ENCODE measurements at places on chromosomes 2 and 18. TPM values are rescaled to one million over a fixed set of nuclear protein-coding genes. Genes with fewer than 3 reads are reported as not detected.

The ECEL1 gene
- not detected for total RNA-seq

The GAL3ST2 gene
- 0.25 TPM for total RNA-seq

The SCYGR4 gene
- total RNA-seq = not detected

The KCNG2 gene
- total RNA-seq = not detected

The CLHC1 gene
- total RNA-seq = 36.5 TPM

The OXER1 gene
- not detected for total RNA-seq

The TUBA4B gene
- total RNA-seq = not detected

The DNAJC5G gene
- total RNA-seq = not detected

The DNAJC10 gene
- total RNA-seq = 184 TPM

The GALNT13 gene
- total RNA-seq = 0.45 TPM

The BOLL gene
- total RNA-seq = not detected

The IL18R1 gene
- total RNA-seq = 6.8 TPM

The SPR gene
- 14.3 TPM for total RNA-seq

The SFT2D3 gene
- 7.0 TPM for total RNA-seq

The RFTN2 gene
- total RNA-seq = 16.4 TPM

The LYPD6 gene
- not detected for total RNA-seq

The HOXD13 gene
- total RNA-seq = not detected

The TNFAIP6 gene
- 51.9 TPM for total RNA-seq

The TLX2 gene
- not detected for total RNA-seq

The DCAF17 gene
- total RNA-seq = 34.7 TPM

The C2orf66 gene
- not detected for total RNA-seq

The DES gene
- total RNA-seq = 4.7 TPM

The ANKAR gene
- total RNA-seq = 22.2 TPM

The HMSD gene
- 0.09 TPM for total RNA-seq

The IL1F10 gene
- total RNA-seq = not detected

The SPP2 gene
- not detected for total RNA-seq

The NFATC1 gene
- total RNA-seq = 3.0 TPM

The GPR35 gene
- total RNA-seq = 0.09 TPM

The KCNJ3 gene
- not detected for total RNA-seq

The PTPRN gene
- 1.8 TPM for total RNA-seq

The KCNF1 gene
- total RNA-seq = not detected

The REEP1 gene
- not detected for total RNA-seq

The COL4A4 gene
- 1.1 TPM for total RNA-seq

The AQP4 gene
- total RNA-seq = not detected

The SATB2 gene
- 2.3 TPM for total RNA-seq

The UGT1A6 gene
- 0.09 TPM for total RNA-seq

The CNGA3 gene
- total RNA-seq = 0.18 TPM

The HOXD8 gene
- total RNA-seq = 0.45 TPM

The PLGLB1 gene
- 1.5 TPM for total RNA-seq

The CYTIP gene
- 0.82 TPM for total RNA-seq

The SPDYA gene
- total RNA-seq = 6.5 TPM

The ELOA2 gene
- not detected for total RNA-seq

The SPATA3 gene
- not detected for total RNA-seq

The CDK15 gene
- total RNA-seq = 4.5 TPM

The CFC1 gene
- not detected for total RNA-seq

The COPS8 gene
- 123 TPM for total RNA-seq

The SUMO1 gene
- 68.5 TPM for total RNA-seq

The RNF125 gene
- total RNA-seq = 0.65 TPM

The AOX1 gene
- total RNA-seq = 23.6 TPM

The SAG gene
- total RNA-seq = not detected

The MAB21L4 gene
- not detected for total RNA-seq

The HPCAL1 gene
- 6.5 TPM for total RNA-seq

The UGT1A10 gene
- total RNA-seq = 0.41 TPM

The ACMSD gene
- total RNA-seq = not detected

The CYBRD1 gene
- 412 TPM for total RNA-seq

The EML6 gene
- 0.49 TPM for total RNA-seq

The DNPEP gene
- 55.0 TPM for total RNA-seq

The LONRF2 gene
- total RNA-seq = 1.8 TPM

The PCARE gene
- under 0.01 TPM for total RNA-seq
